ENCODE measurements at places on chromosomes 6 and 20.

DNA sequence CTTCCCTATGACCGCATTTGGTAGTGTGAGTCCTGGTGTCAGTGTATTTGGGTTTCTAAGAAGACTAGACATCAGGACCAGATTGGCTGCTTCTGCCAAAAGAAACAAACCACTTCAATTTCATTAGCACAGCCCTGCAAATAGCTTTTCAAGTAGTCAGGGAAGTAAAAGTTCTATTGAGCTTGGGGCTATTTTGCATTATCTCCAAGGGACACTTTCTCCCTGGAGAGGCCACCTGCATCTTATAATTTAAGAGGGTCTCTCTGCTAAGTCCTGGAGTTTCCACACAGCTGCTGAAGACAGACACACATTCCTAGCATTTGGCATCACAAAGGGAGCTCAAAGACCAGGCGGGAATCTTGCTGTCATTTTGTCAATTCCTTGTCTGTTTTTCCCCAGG lies 141.2 kb downstream of the BMP2 start:
- no peak for DNase-seq

DNA sequence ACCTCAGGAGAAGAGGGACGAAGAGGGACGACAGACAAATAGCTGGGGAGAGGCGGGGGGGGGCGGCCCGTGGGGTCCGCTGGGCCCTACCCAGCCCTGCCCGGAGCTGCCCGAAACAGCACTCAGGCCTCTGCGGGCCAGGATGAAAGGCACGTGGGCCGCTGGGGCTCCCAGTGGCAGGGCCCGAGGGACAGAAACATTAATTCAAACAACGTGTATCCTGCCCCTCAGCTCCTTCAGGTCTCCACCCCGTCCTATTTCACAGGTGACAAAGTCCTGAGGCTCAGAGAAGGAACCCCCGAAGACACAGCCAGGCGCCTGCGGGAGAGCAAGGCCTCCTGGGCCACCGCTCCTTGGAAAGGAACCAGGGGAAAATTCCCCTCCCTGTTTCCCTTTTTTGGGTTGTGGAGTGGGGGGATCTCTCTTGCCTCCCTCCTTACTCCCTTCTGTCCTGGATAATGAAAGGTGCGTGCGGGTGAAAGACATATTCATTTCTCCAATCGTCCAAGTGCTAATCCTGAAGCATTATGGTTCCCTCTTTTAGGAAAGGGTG lies 93.3 kb downstream of the RNASET2 start:
- DNase-seq = no peak

DNA sequence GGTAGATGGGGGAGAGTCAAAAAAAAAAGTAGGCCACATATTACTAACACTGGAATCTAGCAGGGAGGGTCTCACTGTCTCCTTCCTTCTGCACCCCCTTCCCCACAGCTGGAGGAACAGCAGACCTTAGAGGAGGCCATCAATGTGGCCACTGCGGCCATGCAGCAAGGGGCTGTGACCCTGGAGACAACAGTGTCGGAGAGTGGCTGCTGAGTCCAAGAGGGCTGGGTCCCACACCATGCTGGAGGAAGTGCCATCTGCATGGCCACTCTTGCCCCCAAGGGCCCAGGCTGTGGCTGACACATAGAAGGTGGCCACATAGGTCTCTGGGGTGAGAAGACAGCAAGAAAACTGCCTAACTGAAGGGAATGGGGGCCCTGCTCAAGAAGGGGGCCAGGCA lies 2.6 kb upstream of the DEF6 start:
- no peak for DNase-seq

- DNase-seq = no peak
Measured at GRCh38 chr6:90490030-90490716, 96.7 kb downstream of the MAP3K7 start.

- DNase-seq = no peak
Measured at GRCh38 chr20:60332523-60332922, 374.3 kb downstream of the CDH26 start.

- no peak for DNase-seq
Measured at GRCh38 chr6:72654071-72654621, 32.3 kb downstream of the KCNQ5 start.

DNA sequence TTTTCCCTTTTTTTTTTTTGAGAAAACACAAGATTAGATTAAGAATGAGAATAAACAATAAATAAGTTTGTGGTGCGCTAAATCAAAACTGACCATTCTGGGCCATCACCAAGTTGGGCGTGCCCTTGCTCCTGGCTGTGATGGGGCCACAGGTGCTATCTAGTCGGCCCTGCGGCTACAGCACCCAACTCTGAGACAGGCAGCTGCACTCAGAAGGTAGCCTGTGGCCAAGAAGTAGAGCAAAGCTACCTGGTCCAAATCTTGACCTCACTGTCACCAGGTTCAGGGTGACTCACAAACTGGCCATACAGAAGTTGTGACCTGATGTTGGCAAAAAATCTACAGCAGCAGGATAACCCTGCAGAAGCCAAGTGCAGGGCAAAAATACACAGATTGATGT lies 3.4 kb downstream of the TXNDC5 start:
- DNase-seq = no peak

DNA sequence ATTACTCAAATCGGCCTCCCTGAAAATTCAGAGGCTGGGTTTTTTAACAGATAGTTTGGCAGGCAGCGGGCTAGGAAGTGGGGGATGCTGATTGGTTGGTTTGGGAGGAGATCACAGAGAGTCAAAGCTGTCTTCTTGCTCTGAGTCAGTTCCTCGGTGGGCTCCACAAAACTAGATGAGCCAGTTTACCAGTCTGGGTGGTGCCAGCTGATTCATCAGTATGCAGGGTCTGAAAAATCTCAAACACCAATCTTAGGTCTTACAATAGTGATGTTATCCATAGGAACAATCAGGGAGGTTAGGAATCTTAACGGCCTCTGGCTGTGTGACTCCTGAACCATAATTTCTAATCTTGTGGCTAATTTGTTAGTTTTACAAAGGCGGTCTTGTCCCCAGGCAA lies 190.7 kb downstream of the C6orf118 start:
- no peak for DNase-seq

GRCh38 chr6:53986721-53987521 lies 124.3 kb upstream of the MLIP start:
- DNase-seq = no peak

- DNase-seq = no peak
Measured at GRCh38 chr6:29908710-29909109, 33.6 kb upstream of the HLA-A start.

DNA sequence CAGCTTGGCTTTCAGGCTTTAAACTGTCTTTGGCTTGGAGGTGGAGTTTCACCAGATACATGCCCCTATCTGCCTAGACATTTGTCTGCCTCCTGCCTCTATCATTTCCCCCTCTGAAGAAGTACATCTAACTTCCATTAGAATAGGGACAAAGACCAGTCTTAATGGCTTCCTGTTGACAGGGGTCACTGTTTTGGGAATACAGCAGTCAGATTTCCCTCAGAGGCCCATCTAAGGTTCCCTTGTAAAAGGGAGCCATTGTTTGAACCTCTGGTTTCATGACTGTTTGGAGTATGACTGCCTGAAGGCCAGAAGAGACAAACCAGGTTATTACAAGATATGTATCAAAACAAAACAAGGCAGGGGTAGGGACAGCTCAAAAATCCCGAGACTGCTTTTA lies 665.7 kb upstream of the GJE1 start:
- no peak for DNase-seq

GRCh38 chr6:111711984-111712752 lies 106.5 kb upstream of the TRAF3IP2 start:
- no peak for DNase-seq

DNA sequence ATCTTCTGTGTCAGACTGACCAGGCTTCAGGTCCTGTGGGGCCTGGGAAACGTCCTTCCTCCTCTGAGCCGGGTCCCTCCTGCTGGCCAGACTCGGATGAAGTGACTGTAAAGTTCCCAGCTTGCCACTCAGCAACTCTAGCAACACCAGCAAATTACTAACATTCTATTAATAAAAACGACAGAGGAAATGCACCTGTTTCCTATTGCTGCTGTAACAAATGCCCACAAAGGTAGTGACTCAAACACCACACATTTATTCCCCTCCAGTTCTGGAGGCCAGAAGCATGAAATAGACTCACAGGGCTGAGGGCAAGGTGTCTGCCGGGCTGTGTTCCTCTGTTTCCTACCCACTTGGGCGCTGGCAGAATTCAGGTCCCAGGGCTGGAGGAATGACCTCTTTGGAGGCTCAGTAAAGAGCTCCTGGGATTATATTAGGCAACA lies 48.8 kb downstream of the CTCFL start:
- DNase-seq = no peak

- no peak for DNase-seq
Measured at GRCh38 chr20:25006431-25007167, 14.0 kb upstream of the APMAP start.

- no peak for DNase-seq
Measured at GRCh38 chr20:7333841-7334240, 566.4 kb downstream of the BMP2 start.

GRCh38 chr20:44773070-44773829 lies 27.6 kb downstream of the KCNK15 start:
- DNase-seq = no peak

All from stimulated activated CD4-positive, alpha-beta T cell treated with anti-CD3 and anti-CD28 coated beads, Interleukin-15, amount 100 ng/mL, for 1 hour (primary cell).